Hepatocyte (in vitro differentiated cells): ENCODE measurements at places on chromosomes 1 and 21. TPM values are rescaled to one million over a fixed set of nuclear protein-coding genes. Genes with fewer than 3 reads are reported as not detected.

The CACHD1 gene
- 35.1 and 39.7 TPM in 2 replicates for total RNA-seq

The KPRP gene
- not detected in 2 replicates for total RNA-seq

The TTC4 gene
- 19.4 and 20.0 TPM in 2 replicates for total RNA-seq

The KCNC4 gene
- total RNA-seq, result 1.3 and 2.1 TPM in 2 replicates

The PRCC gene
- total RNA-seq, result 35.9 and 45.0 TPM in 2 replicates

The DHCR24 gene
- 282 and 297 TPM in 2 replicates for total RNA-seq

The LRRC52 gene
- total RNA-seq, result not detected in 2 replicates

The OR6K3 gene
- total RNA-seq, result not detected in 2 replicates

The FLG2 gene
- total RNA-seq, result not detected in 2 replicates

The OR2AK2 gene
- not detected in 2 replicates for total RNA-seq

The TNNT2 gene
- total RNA-seq, result 22.3 and 25.9 TPM in 2 replicates

DNA sequence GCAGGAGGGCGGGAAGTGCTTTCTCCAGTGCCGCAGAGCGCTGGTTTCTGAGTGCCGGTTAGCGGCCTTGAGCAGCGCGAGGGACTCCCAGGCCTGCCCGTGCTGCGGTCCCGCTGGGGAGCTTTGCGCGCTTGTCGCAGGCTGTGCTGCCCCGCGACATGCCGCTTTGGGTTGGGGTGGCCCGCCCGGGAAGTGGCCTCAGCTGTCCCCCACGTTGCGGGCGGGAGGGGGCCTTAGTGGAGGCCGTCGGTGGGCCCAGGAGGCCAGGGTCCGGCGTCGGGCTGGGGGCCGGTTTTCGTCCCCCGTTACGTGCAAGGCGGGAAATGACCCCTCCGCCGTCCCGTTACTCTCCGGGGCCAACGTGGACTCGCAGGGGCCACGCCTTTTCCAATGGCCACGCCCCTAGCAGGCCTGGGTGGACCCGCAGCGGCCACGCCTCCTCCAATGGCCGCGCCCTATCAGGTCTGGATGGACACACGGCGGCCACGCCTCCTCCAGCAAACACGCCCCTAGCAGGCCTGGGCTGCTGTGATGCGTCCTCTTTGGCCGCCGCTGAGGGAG, 977 bp upstream of the C1orf174 start:
- peak overlapping the region; percentile 55 for H3K4me3 ChIP-seq
- no peaks in the 10 kb centered on the region for H3K4me1 ChIP-seq
- H3K36me3 ChIP-seq, result no peaks in the 10 kb centered on the region
- DNase-seq, result peak; percentile 99
- H3K27me3 ChIP-seq, result no peaks in the 10 kb centered on the region

GRCh38 chr1:218557731-218558130, 212.6 kb downstream of the TGFB2 start:
- peak; percentile 21 for DNase-seq
- H3K27ac ChIP-seq, result no peak overlapping the region
- H3K27me3 ChIP-seq, result no peaks in the 10 kb centered on the region
- H3K4me3 ChIP-seq, result no peak overlapping the region
- no peaks in the 10 kb centered on the region for H3K36me3 ChIP-seq

DNA sequence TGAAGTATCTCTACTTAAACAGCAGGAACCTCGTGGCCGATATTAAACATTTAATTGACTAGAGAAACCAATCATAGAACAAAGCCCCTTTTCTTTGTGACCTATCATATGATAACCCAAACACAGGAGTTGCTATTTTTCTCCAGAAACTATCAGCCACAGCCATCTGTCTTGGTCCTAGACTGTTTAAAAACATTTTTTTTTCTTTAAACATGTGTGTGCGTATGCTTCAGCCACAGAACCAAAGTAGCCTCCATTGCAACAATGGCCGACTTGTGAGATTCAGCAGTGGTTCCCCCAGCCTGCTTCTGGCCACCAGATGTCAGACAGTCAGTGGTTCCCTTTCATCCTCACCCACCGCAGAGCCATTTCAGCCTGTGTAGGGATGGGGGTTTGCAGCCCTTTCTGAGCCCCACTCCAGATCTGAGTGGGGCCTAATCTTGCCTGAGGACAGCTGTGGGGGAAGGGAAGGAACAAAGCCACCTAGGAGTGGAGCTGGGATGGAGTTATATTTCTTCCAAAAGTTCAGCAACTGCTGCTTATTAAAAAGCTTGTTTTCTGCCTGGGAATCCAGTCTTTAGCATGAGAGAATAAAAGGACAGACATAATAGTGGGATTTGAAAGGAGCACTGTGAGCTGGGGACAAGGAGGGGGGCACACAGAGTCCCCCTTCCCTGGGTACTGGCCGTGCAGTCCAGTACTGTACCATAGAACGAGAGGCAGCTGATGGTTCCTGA, 11.7 kb upstream of the IGSF3 start:
- H3K27ac ChIP-seq, result peak overlapping the region; percentile 48
- no peaks in the 10 kb centered on the region for H3K36me3 ChIP-seq
- no peaks in the 10 kb centered on the region for H3K4me1 ChIP-seq
- H3K4me3 ChIP-seq, result no peak overlapping the region
- DNase-seq, result no peak

DNA sequence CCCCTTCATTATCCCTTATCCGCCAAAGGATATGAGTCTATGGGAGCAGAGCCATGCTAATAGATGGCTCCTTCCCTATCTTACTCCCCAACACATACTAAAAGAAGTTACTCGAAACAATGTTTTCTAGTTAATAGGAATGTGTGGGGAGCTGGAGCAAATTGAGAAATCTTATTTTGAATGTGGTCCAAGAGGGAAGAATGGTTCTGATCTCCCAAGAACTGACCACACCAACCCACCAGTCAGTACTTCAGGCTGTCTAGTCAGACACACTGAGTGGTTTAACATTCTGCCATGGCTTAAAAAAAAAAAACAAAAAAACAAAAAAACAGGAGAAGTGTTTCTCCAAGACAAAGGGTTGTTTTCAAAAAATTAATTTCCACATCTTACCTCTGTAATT, 31.5 kb upstream of the DNASE2B start:
- H3K27ac ChIP-seq, result no peak overlapping the region
- no peaks in the 10 kb centered on the region for H3K27me3 ChIP-seq
- no peak overlapping the region for H3K4me3 ChIP-seq

DNA sequence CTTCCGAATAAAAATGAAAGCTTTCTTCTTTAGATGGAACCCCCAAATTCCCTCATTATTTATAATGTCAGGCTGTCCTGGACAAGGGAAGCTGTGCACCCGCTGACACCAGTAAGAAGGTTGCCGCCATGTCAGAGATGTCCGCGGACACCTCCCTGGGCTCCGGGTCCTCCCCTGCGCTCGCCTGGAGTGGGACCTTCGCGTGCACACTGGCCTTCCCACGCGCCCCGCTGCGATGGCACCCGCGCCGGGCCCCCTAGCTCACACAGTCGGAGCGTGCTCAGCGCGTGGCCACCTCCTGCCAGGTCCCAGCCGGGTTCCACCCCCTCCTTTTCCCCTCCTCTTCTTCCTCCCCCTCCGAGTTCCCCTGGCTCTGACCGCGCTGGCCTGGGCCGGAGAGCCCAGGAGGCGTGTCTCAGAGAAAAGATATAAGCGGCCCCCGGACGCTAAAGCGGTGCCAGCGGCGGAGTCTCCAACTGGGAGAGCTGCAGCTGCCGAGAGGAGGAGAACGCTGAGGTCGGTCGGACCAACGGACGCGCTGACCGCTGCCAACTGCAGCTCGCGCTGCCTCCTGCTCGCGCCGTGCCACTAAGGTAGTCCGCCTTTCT, at the start of gene G0S2:
Gene G0S2, plus strand, starts transcription at position 456 of the 608 bp plus-strand sequence. CDS start 273 bp downstream, outside the sequence.
- H3K4me3 ChIP-seq, result peak within 1 kb of the TSS; percentile 37
- H3K4me1 ChIP-seq, result peaks cover 28% of the 10 kb centered on the region
- peak within 1 kb of the TSS; percentile 14 for H3K27ac ChIP-seq
- H3K36me3 ChIP-seq, result no peaks in the 10 kb centered on the region

- no peaks in the 10 kb centered on the region for H3K27me3 ChIP-seq
- no peaks in the 10 kb centered on the region for H3K36me3 ChIP-seq
- peak overlapping the region; percentile 61 for H3K27ac ChIP-seq
Measured at GRCh38 chr21:43911935-43912487, 47.0 kb downstream of the AGPAT3 start.

DNA sequence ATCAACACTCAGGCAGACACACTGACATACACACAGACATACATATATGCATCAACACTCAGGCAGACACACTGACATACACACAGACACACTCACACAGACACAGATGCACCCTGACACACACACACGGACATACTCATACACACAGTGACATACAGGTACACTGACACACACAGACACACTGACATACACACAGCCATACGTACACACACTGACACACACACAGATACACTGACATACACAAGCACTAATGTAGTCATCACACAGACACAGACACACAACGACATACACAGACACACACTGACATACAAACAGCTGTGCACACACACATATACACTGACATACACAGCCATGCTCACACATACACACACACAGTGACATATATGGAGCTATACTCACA, 131.0 kb upstream of the CSF3R start:
- no peaks in the 10 kb centered on the region for H3K36me3 ChIP-seq

- peak; percentile 85 for DNase-seq
- H3K4me3 ChIP-seq, result no peak overlapping the region
- H3K4me1 ChIP-seq, result peaks cover 29% of the 10 kb centered on the region
- peak overlapping the region; percentile 88 for H3K27ac ChIP-seq
- H3K27me3 ChIP-seq, result no peaks in the 10 kb centered on the region
- H3K36me3 ChIP-seq, result no peaks in the 10 kb centered on the region
Measured at GRCh38 chr21:41783476-41784180, 16.8 kb upstream of the RIPK4 start.

- H3K4me3 ChIP-seq, result no peak overlapping the region
- no peaks in the 10 kb centered on the region for H3K27me3 ChIP-seq
- no peak overlapping the region for H3K27ac ChIP-seq
- DNase-seq, result no peak
Measured at GRCh38 chr1:161179698-161180097, 2.4 kb upstream of the B4GALT3 start.

GRCh38 chr1:170634293-170634692, 29.6 kb upstream of the PRRX1 start:
- DNase-seq, result no peak
- no peaks in the 10 kb centered on the region for H3K36me3 ChIP-seq
- no peak overlapping the region for H3K4me3 ChIP-seq
- H3K27me3 ChIP-seq, result no peaks in the 10 kb centered on the region

DNA sequence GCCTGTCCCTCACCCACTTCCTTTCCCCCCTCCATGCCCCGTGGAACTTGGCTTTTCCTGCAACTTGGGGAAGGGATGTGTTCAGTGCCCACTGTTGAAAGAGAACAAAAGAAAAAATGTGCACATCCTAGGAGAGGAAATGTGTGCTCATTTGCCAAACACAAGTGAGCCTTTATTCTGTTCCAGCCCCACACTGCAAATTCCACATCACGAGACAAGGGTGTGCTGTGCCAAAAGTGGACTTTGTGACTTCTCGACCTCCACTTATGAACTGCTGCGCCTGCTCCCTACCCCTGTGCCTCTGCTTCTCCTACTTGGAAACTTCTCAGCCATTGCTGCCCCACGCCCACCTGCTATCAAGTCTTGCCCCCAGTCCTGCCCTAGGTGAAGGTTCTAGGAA, 97.0 kb upstream of the GRIK3 start:
- H3K27ac ChIP-seq, result no peak overlapping the region
- H3K36me3 ChIP-seq, result no peaks in the 10 kb centered on the region
- H3K4me1 ChIP-seq, result no peaks in the 10 kb centered on the region
- no peaks in the 10 kb centered on the region for H3K27me3 ChIP-seq
- H3K4me3 ChIP-seq, result no peak overlapping the region

- peak; percentile 73 for DNase-seq
- H3K4me3 ChIP-seq, result peak overlapping the region; percentile 87
- no peaks in the 10 kb centered on the region for H3K27me3 ChIP-seq
- peaks cover 22% of the 10 kb centered on the region for H3K4me1 ChIP-seq
- H3K36me3 ChIP-seq, result no peaks in the 10 kb centered on the region
- peak overlapping the region; percentile 89 for H3K27ac ChIP-seq
Measured at GRCh38 chr1:17540255-17541001, 930 bp downstream of the ARHGEF10L start.

- H3K4me1 ChIP-seq, result no peaks in the 10 kb centered on the region
- no peaks in the 10 kb centered on the region for H3K27me3 ChIP-seq
- no peaks in the 10 kb centered on the region for H3K36me3 ChIP-seq
- no peak overlapping the region for H3K4me3 ChIP-seq
- H3K27ac ChIP-seq, result no peak overlapping the region
Measured at GRCh38 chr1:33088119-33088906, 7.4 kb downstream of the AZIN2 start.

- H3K27ac ChIP-seq, result no peak overlapping the region
- DNase-seq, result no peak
- no peaks in the 10 kb centered on the region for H3K36me3 ChIP-seq
- peaks cover 4% of the 10 kb centered on the region for H3K4me1 ChIP-seq
- no peaks in the 10 kb centered on the region for H3K27me3 ChIP-seq
Measured at GRCh38 chr21:39525129-39525528, 73.4 kb downstream of the SH3BGR start.
